ENCODE measurements at places on chromosomes 1 and 21.

DNA sequence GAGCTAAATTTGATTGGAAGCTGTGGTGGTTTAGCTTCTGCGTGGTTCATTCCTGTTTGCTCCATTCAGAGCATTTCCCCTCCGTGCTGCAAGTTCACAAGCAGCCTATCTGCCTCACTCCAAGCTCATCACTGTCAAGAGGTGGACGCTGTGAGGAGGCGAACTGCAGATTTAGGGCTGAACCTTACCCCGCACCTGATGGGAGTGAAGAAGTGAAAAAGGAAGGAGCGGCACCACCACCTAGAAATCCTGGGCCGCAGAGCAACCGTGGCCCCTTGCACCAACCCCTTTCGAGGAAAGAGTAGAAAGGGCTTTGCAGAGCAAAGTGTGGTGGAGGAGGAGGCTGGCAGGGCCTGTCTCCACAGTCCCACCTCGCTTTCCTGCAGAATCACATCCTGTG is 117.4 kb downstream of the IER5 start:
- peak; percentile 73 for DNase-seq

GRCh38 chr1:64243757-64244080 is 40.3 kb downstream of the UBE2U start:
- DNase-seq: no peak

DNA sequence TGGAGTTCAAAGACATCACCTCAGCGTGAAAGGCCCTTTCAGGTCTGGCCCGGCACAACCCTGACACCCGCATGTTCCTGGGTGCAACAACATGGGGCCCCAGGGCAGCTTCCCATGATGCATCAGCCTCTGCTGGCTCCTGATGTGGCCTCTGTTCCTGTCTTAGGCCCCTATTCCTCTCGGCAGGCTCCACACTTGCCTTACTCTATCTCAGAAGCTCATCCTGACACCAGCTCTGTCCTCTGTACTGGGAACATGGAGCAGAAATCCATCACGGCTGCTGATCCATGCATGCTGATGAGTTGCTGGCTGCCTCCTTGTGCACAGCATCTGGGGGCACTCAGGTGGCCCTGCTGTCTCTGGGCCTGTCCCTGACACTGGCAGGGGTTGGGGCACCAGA is 74.6 kb downstream of the ADARB1 start:
- DNase-seq: no peak

DNA sequence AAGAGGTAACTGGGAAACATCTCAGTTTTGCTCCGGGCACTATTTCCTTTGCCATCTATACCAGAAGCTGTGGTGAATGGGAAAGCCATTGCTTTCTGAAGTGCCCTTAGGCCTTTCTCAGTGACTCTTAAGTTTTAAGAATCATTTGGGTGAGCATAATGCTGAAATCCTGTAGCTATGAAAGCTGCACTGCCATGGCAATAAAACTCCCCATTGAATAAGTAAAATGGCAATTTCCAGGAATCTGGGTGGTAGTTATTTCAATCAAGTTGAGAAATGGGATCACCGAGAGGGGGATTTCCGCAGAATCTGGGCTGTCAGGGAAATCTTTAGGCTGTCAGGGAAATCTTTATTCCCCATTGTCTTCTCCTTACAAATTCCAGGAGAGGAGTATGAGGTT is 26.8 kb upstream of the MACF1 start:
- DNase-seq: no peak

DNA sequence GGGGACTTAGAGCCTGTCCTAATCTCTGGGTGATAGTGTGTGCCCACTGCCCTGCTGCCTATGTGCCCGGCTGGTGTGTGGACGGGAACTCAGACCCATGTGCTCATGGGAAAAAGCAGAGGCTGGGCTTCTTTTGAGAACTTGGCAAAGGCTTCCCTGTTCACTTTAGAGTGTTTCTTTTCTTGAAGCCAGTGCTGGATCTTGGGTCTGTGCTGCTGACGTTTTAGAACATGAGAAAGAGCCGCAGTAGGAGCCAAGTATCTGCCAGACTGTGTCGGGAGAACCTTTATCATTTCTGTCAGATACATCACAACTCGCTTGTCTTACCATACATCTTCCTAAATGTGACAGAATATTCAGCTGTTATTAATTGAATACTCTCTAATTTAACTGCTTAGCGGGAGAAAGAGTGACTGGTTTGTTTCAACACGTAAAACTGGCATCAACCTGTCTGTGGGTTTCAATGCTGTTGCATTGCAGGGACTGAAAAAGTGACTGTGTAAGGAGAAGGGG is 195.2 kb downstream of the PBX1 start:
- DNase-seq: peak; percentile 61

DNA sequence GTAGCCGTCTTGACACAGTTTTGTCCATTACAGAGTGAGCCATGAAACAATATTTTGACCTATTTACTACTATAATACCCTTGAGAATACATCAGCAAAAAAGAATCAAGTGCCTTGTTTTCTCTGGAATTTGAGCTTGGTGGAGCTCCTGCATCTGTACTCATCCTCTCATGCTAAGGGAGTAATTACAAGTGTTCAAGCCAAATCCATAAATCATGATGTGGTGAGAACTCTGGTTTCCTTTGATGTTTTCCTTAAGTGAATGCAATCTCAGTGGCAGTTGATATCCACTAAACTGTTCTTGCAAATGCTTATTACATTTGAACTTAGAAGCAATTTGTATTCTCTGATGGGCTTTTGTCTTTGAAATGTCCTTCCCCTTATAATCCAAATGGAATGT is 824.6 kb upstream of the TMPRSS15 start:
- DNase-seq: no peak

GRCh38 chr1:209732725-209733124 is 23.1 kb upstream of the TRAF3IP3 start:
- no peak for DNase-seq

- DNase-seq: peak; percentile 18
These were observed 569 bp upstream of the DAB1 start for GRCh38 chr1:57424231-57425027.

GRCh38 chr1:248164031-248164430 is 10.6 kb upstream of the OR2M2 start:
- DNase-seq: no peak

DNA sequence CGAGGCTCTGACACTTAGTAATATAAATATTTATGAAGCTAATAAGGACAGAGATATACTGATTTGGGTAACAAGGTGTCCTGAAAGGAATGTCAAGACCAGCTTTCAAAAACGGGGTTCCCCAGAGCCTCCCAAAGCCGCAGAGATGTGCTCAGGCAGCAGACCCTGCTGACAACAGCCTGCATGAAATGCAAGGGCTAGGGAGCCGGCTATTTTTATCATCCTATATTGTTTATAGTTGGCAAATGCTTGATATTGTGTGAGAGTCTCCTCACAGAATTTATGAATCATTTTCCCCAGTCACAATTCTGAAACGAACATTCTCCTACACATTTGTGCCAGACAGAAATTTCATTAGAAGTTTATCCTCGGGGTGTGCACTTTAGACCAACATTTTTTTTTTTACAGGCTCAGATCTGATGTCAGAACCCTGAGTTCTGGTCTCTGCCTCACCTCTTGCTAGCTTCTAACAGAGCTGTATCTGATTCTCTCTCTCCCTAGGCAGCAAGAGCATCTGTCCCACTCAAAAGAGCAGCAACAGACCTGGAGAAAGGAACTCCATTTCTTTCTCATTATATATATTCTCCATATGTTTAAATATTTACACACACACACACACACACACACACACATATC is 302.3 kb upstream of the PLD5 start:
- DNase-seq: no peak

GRCh38 chr1:220113136-220113695 is 19.3 kb downstream of the IARS2 start:
- no peak for DNase-seq

DNA sequence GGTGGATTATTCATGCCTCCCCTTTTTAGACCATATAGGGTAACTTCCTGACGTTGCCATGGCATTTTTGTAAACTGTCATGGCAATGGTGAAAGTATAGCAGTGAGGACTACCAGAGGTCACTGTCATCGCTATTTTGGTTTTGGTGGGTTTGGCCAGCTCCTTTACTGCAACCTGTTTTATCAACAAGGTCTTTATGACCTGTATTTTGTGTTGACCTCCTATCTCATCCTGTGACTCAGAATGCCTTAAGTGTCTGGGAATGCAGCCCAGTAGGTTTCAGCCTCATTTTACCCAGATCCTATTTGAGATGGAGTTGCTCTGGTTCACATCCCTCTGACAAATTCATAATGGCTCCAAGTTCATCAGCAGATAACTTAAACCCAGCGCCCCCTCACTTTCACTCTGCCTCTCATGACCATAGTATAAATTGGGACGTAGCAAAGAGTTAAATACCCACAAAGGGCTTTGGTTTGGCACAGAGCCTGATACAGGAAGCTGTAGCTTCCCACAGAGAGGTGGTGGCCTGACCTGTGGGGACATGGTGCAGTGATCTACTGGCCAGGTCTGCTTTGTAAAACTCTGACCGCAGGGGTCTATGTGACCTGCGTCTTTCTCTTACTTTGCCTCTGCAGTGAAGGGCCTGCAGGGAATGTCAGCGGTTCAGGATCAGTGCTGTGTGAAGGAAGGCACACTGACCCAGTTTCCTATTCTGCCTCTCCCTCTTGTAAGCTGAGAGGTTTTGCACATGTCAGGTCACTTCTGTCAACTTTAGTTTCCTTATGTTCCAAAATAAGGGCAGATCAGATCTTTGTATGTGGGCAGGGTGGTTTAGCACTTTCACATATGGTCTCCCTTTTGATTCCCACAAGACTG is 78.1 kb upstream of the ZNF644 start:
- no peak for DNase-seq

- DNase-seq: no peak
These were observed 5.9 kb upstream of the PLEKHG5 start for GRCh38 chr1:6497215-6497866.

GRCh38 chr21:42668298-42668992 is 15.0 kb downstream of the PDE9A start:
- no peak for DNase-seq

GRCh38 chr1:56644919-56645676 is at the start of gene PRKAA2:
Gene PRKAA2, plus strand, starts transcription at chr1:56645314. Its CDS starts 74 bp downstream, at chr1:56645388.
- DNase-seq: peak; percentile 20

- DNase-seq: no peak
These were observed 685 bp upstream of the SYT6 start for GRCh38 chr1:114154146-114154962.

- DNase-seq: no peak
These were observed 55.5 kb downstream of the TRABD2B start for GRCh38 chr1:47941609-47942239.

GRCh38 chr1:156033011-156033410 is 12.3 kb upstream of the SSR2 start:
- no peak for DNase-seq

- DNase-seq: no peak
These were observed at the start of gene KCNQ4 for GRCh38 chr1:40783001-40783905. Gene KCNQ4, plus strand, starts transcription at chr1:40783787. Its CDS starts 307 bp downstream, at chr1:40784094.

DNA sequence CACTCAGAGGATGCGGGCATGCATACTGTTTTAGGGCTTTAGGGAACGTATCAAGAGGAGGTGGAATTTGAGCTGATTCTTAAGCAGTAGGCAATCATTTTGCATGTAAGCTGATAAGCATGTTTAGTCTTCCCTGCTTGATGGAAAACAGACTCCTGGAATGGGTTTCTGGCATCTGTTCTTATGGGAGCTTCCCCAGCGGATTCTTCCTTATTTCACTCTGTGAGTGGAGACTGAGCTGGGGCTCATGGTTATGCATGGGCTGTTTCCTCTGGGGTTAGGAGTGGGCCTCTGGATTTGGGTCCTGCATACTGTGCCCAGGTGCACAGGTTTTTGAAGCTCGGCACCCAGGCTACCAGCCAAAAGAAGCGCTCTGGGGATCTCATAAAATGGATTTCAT is 93.4 kb downstream of the DIRAS3 start:
- DNase-seq: no peak

DNA sequence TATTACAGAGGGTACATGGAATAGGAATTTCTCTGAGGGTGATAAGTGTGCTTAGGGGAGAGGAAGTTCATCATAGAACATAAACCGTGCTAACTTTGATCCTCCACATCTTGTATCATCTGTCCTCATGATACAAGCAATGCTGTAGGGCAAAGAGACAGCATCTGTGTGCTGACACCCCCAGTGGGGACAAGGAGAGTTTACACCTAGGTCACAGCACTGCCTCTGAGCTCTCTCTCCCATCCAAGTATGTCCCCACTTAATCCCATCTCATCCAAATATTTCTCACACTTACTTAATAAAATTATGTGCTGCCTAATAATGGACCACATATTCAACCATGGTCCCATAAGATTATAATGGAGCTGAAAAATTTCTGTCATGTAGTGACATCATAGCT is 4.3 kb upstream of the TEDDM1 start:
- DNase-seq: no peak

- DNase-seq: no peak
These were observed 25.7 kb downstream of the PER3 start for GRCh38 chr1:7809742-7810141.

DNA sequence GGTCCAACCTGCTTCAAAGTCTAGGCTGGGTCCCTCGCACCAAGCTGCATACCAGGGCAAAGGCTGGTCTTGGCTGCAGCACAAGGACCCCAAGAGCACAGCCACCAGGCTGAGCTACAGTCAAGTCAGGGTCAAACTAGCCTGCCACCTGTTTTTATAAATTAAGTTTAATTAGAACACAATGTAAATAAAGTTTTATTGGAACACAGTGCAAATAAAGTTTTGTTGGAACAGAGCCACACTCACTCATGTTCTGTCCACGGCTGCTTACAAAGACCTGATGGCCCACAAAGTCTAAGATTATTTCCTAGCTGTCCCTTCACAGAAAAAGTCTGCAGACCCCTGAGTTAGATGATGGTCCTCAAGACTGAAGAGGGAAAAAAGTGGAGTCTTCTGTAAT is 66.2 kb downstream of the MRPL37 start:
- no peak for DNase-seq

DNA sequence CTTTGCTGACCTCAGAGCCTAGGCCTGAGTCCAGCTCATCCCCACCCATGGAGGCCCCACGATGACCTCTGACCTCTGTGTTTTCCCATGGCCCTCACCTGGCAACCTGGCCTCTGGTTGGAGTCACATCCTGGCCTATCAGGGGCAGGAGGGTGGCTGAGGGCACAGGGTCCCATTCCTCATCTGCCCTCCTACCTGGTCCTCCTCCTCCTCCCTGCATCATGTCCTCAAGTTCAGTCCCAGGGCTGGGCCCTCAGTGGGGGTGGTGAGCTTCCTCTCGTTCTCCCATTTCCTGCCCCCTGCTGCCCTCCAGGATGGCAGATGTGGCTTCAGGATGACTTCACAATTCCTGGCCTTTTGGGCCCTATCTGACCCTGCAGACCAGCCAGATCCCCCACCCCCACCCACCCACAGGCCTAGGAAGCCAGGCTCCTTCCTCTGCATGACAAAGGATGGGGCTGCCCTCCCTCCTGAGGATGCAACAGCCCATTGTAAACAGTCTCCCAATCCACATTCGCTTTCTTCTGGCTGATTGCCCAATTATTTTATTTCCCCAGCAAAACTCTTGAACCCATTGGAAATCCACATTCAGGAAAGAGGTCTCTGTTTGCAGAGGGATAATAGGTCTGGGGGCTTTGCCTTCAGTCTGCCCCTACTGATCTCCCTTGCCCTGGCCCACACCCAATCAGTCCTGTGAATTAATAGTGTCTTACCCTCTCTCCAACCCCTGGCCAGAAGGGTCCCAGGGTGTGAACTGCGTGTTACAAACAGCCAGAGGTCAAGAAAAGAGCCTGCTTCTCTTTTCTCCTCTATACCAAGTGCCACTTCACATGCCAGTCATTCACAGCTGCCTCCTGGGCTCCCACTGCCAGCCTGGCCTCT is 10.3 kb upstream of the LEFTY1 start:
- DNase-seq: no peak
